ENCODE measurements at places on chromosomes 1 and 21.

DNA sequence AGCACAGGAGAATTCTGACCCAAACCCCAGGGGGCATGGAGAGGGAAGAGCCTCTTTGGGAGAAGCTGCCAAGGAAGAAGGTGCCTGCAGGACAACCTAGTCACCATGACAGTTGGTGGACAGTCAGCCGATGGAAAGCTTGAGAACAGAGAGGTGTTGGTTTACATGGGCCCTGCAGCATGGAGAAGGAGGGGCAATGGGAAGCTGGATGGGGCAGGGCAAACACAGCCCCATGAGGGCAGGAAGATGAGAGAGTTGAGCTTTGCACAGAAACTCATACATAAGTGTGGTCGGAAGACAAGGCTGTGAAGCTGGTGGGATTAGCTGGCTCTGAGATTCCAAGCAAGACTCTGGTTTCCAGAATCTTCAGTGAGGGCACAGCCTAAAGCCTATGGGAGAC, 6.6 kb upstream of the SLC5A9 start:
- no peak for DNase-seq

DNA sequence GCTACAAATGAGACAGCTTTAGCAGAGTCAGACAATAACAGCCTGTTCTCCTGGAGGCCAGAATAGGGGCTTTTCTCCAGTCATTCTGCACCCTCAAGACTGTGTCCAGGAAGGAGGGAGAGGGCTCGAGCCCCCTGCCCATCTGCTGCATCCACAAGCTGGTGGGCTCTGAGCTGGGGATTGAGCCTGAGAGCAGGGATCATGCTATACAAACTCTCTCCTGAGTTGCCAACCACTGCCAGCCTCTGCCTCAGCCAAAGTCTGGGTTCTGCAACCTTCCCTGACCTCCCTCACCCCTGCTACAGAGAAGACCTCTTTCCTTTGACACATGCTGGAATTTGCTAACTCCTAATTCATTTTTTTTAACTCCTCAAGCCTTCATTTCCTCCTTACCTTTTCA, 14.8 kb upstream of the PPM1J start:
- DNase-seq: no peak

DNA sequence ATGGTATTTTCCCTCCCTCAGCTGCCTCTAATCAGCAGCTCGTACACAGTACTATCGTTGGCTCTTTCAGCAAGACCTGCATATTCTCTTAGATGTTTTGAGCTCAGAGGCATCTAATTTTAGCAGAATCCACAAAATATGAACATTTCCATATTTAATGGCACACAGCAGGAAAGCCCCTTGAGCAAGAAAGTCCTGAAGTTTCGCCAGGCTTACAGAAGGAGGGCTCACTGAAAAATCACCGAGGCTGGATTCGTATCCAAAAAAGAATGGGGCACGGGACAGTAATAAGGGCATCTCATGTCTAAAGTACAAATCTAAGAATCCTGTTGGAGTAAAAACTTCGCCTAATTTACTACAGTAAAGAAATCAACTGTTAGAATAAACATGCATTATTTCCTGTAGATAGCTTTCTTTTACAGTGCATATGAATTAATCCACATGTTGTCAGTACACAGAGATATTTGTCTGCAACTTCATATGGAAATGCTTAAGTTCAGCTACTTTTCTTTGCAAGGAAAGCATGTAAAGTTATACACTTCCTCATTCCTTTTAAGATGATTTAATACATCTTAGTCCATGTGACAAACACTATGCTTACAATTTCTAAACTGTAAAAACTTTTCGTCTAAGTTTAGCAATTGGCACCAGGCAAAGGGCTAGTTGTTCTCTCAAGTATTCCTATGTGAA, 1205.3 kb upstream of the ADGRL4 start:
- DNase-seq: no peak

DNA sequence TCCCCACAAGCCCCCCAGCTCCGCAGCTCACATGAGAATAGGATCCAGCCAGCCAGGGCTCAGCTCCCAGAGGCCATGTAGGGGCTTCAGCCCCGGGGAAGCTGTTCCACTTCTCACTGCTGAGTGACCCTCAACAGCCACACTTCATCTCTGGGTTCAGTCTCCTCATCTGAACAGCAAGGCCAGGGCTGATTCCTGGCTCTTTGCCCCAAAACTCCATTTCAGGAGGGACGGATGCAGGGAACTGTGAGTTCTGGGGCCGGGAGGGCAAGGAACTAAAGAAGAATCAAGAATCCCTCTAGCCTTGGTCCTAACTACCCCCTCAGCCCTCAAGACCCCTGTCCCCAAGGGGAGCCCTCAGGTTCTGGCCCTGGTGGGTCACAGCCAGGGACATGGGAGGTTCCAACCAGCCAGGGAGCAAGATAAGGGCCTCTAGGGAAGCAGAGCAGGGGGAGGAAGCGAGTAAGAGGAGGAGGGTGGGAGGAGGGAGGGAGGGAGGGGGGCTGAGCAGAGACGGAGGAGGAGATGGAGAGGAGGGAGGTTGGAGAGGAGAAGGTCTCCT, 13.1 kb downstream of the SDC3 start:
- DNase-seq: no peak

- no peak for DNase-seq
Observed at GRCh38 chr1:153466908-153467307, 6.5 kb upstream of the S100A7 start.

DNA sequence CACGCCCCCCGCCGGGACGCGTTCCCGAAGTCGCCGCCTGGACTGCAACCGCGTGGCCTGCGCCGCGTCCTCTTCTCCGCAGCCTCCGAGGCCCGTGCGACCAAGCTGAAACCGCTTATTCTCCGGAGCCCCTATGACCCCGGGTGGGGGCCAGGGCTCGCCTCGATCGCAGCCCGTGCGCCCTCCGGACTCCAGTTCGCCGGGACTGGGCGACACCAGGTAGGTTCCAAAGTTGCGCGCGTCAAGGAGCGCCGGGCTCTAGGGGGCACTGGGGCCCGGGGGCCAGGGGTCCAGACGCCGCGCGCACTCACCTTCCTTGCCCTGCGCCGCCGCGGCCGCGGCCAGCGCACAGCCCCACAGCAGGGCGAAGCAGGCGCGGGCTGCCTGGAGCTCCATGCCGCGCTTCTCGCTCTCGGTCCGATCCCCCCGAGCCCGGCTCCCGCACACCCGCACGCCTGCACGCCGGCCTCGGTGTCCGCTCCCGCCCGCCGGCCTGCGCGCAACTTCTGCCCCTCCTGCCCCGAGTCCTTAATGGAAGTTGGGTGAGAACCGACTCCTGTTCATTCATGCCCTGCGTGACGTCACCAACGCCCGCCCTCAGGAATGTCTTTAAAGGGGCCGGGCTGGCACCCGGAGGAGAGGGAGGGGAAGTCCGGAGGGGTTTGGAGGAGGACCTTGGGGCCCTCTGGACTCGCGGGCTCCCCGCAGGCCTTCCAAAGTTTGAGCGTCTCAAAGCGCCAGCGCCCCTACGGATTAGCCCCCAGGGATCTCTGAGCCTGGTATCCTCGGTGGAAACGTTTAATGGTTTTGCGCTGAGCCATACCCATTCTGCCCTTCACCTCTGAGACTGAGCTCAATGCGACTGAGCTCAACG, at the start of gene EPHA2:
TSS of gene EPHA2 (minus strand) at position 533 of the 874 bp plus-strand sequence. CDS start at position 396, 137 bp downstream.
- no peak for DNase-seq

GRCh38 chr1:159300146-159300545, 2.0 kb upstream of the FCER1A start:
- DNase-seq: no peak

GRCh38 chr1:64098846-64099582, 104.4 kb upstream of the UBE2U start:
- no peak for DNase-seq

GRCh38 chr1:161091093-161091492, 1.7 kb upstream of the NECTIN4 start:
- DNase-seq: no peak

GRCh38 chr1:200265104-200265503, 144.7 kb downstream of the ZNF281 start:
- no peak for DNase-seq

DNA sequence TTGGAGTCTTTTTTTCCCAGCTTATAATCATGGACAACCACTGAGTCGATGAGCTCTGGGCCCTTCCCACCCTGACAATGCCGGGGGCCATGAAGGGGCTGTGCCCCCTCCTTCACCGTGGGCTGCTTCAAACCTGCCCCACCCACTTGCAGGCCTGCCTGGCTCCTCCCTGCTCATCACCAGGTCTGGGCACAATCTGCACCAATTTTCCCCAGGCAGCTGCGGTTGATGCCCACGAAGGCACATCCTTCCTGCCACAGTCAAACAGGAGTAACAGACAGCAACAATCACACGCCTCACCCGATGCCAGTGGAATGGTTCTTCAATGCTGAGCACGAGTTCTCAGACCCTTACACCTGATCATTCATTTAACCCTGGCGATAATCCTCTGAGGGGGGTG, 18.9 kb downstream of the PGLYRP3 start:
- no peak for DNase-seq

GRCh38 chr1:41850029-41850428, 68.7 kb downstream of the HIVEP3 start:
- DNase-seq: no peak

DNA sequence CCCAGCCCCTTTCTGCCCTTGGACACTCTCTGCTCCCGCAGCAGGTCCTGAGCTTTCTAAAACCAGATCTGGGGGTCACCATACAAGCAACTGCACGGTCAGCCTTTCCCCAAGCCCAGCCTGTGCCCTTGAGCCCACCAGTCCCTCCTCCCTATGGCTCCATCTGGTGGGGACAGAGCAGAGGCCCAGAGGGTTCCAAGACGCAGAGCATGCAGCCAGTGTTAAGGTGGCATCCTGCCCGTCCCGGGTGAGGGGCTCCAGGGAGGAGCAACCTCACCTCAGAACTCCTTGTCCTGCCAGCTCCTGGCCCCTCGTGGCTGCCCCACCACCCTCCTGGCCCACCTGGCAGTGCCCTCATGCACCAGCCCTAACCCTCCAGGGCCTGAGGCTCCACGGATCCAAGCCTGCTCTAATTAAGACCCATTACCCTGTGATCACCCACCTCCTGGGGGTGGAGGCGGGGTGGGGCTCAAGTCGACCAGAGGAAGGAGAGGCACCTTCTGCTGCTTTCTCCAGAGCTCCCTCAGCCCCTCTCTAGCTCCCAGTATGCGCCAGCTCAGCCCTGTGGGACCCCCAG, 8.5 kb downstream of the CHD5 start:
- DNase-seq: peak; percentile 19

- DNase-seq: peak; percentile 84
Observed at GRCh38 chr1:121516234-121516967, 331.6 kb downstream of the SRGAP2C start.

DNA sequence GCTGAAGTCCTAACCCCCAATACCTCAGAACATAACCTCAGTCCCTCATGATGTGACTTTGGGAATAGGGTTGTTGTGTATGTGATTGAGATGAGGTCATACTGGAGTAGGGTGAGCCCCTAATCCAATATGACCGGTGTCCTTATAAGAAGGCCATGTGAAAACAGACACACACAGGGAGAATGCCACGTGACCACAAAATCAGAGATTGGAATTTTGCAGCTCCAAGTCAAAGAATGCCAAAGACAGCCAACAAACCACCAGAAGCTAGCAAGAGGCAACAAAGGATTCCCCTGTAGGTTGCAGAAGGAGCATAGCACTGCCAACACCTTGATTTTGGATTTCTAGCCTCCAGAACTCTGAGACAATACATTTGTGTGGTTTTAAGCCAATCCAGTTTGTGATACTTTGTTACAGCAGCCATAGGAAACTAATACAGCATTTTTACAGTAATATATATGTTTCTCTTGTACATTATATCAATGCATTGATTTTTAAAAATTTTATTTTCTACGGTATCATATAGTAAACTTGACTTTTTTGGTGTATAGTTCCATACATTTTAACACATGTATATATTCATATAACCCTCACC, 5.4 kb downstream of the ZSWIM5 start:
- no peak for DNase-seq

GRCh38 chr1:218284377-218284916, 646 bp upstream of the RRP15 start:
- DNase-seq: no peak

GRCh38 chr1:71428029-71428428, 347.2 kb upstream of the ZRANB2 start:
- no peak for DNase-seq

DNA sequence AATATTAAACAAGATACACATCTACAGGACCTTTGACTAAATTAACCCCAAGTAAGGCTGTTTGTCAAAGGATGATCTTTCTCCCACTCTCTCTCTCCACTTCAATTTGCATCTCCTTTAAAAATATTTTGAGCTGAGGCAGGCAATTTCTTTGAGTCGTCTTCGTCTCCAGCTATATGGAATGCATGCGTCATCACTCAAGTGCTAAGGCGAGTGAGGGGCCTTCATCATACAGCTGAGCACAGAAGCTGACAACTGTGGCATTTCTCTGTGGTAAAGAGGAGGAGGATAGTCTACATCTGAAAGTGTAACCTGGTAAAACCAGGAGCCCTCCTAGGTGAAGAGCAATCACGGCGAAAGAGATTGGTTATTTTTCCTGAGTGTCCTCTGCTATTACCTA, 7.6 kb downstream of the EPHX4 start:
- DNase-seq: no peak

GRCh38 chr1:221747839-221748238, 6.0 kb upstream of the DUSP10 start:
- no peak for DNase-seq

DNA sequence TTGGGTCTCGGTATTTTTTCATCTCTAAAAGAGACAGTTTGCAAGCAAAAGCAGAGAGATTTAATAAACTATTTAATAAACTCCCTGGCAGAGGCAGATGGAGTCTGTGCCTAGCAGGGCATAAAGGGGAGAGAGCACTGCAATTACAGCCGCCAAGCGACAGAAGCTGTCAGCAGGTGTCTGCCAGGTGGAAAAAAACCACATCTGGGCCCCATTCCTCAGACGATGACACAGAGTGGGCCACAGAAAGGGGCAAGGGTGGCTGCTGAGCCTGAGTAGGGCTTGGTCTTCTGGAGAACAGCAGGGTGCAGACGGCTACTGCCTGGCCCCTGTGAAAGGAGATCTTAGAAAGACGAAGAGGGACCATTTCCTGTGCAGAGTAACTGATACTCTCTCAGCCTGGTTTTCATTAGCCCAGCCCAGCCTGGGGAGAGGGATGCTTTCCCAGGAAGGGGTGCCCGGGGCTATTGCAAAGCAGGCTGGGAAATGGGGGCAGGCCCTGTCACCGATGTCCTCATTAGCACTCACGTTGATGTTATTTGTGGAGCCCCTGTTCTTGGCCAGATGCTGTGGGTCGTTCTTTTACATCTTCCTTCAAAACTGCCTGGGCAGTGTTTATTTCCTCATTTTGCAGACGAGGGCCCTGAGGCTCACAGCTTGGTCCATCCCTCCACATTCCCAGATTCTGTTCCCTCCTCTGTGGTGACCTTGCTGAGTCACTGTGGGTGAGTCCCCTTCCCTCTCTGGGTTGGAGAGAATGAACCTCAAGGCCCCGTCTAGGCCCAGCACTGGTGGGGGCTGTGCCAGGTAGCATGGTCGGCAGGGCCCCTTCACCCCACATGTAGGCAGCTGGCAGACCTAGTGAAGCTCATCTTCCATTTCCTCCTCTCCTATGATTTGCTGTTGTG, 472.7 kb downstream of the PTPRU start:
- DNase-seq: peak; percentile 30

DNA sequence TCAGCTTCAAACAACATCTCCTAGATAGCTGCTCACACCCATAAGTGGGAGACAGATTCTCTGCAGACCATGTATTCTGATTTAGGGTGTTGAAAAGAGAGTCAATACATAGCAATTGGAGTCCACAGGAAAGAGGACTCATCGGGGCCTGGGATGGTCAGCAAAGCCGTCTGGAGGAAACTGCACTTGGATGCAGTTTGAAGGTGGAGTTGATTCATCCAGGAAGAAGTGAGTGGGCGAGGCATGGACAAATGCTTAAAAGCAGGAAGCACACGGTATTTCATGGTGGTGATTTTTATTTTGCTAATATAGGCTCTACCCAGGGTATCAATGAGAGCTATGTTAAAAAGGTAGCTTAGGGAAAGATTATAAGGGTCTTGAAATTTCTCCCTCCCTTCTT, 36.8 kb upstream of the DIRAS3 start:
- DNase-seq: no peak
